ENCODE measurements at places on chromosomes 2 and 18.

- DNase-seq: no peak
Measured at GRCh38 chr2:213247566-213247965, 36.7 kb upstream of the SPAG16 start.

DNA sequence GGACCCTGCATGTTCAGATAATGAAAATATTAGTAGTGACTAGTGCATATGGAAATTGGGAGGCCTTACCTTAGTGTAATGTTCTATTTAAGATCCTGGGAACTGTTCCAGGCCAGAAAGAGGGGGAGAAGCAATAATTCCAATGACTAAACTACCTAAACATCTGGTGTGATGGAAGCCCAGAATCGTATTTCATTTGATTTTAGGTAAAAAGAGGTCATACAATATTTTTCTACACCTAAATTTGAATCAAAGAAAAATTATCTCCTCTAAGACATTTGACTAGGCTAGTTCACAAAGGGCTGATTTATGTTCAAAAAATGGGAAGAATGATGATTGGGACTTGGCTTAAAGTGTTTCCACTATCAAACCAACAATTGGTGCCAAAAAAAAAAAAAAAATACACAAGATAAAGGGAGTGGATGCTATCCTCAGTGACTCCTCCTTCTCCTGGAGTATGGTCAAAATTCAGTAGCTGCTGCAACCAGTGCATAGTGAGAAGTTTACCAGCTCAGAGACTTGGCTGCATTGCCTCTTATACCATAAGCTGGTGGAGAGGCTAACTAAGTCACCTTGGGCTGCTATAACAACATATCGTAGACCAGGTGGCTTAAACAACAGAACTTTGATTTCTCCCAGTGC is 1038.3 kb upstream of the ACVR2A start:
- DNase-seq: no peak

DNA sequence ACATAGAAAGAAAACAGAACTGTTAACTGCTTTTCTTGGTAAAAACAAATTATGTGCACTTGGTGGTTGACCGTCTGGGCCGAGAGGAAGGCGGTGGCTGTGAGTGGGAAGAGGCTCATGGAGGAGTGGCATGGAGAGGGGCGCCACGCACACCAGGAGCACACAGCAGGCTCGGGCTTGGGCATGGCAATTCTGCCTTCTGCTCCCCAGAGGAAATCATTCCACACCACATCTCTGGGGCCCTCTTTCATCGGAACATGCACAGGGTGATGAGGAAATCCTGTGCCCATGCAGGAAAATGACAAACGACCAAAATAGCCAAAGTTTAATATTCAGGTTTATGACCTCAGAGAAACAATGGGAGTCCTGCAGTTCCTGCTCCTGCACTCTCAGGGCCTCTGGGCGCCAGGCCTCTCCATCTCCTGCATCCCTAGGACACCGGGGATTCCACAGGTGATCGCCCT is 26.4 kb downstream of the WDFY1 start:
- no peak for DNase-seq

GRCh38 chr2:238941262-238941792 is 93.4 kb downstream of the TWIST2 start:
- DNase-seq: no peak

DNA sequence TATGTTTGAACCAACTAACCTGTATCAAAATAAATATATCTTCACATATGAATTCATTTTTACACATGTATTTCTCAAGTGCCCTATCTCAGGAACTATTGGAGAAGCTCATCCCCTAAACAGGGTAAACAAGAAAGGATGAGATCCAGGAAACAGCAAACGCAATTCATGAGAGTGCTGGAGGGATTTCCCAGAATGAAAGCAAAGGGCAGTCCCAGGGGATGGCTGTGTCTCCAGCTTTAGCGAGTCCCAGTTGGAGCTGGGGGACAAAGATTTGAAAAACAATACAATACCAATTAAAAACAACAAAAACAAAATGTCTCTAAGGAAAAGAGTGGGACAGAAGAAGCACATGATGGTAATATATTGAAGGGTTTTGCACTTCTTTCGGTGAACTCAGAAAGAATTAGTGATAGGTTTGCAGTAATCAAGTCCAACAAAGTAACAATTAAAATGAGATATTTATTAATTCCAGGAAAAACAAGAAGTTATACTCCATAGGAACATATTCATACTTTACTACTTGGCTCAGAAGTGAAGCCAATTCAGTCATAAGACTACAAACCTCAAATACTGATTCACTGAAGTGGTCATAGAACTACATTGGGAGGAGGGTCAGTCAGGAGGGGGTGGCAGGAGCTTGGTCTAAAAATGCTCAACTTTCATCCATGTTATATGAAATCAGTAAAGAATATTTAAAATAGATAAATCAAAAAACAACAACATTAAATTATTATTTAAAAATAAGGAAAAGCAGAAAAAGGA is 73.1 kb upstream of the PDE1A start:
- DNase-seq: no peak

All from eye (tissue), 1 donor.